H1 (cell line): ENCODE measurements at places on chromosomes 5 and 9.

- H3K36me3 ChIP-seq, result 0 out of 2 replicates have a peak, but pooled peaks cover 2% of the 10 kb centered on the region
- H3K27me3 ChIP-seq, result no peaks in the 10 kb centered on the region
- no peak overlapping the region for H3K4me3 ChIP-seq
- H3K4me1 ChIP-seq, result no peaks in the 10 kb centered on the region
- no peak overlapping the region for H3K27ac ChIP-seq
Observed at GRCh38 chr5:172064766-172065165, 58.3 kb upstream of the FBXW11 start.

DNA sequence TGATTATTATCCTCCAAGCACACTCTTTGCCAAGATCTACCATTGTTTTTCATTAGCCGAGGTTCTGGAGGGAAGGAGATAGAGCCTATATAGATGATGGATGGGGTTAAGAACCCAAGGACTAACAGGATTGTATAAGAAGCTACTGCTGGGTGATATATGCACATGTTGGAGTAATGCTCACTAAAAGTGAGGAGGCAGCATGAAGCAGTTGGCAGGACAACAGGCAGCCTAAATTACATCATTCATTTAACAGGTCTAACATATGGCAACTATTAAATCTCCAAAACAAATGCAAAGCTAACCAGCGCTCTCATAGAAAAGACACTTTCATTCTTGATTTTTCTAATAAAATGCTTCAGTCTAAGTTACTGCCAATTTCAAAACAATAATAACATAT lies 293.2 kb downstream of the EPB41L4A start:
- no peak overlapping the region for H3K27ac ChIP-seq
- no peak for DNase-seq

- no peak overlapping the region for H3K27ac ChIP-seq
- no peaks in the 10 kb centered on the region for H3K36me3 ChIP-seq
- no peaks in the 10 kb centered on the region for H3K27me3 ChIP-seq
- no peak for DNase-seq
Observed at GRCh38 chr5:9071524-9071923, 474.4 kb downstream of the SEMA5A start.

- H3K27me3 ChIP-seq, result no peaks in the 10 kb centered on the region
- no peaks in the 10 kb centered on the region for H3K4me1 ChIP-seq
- H3K4me3 ChIP-seq, result no peak overlapping the region
- no peaks in the 10 kb centered on the region for H3K36me3 ChIP-seq
- DNase-seq, result no peak
Observed at GRCh38 chr5:133885566-133885965, 82.9 kb downstream of the C5orf15 start.

DNA sequence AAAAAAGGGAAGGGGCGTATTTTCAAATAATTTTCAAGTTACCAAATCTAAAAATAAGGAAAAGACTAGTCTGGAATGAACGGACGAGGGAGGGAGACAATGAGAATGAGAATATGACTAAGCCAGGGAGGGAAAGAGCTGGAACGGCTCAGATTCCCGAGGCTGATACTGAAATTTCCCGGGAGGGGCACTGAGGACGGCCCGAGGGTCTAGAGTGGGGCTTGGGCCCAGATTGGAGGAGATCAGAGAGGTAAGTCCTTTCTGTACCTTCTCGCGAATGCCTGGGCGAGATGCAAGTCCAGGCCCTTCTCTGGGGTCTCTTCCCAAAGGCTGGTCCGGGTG lies 3.4 kb upstream of the CCIN start:
- no peaks in the 10 kb centered on the region for H3K27me3 ChIP-seq
- no peaks in the 10 kb centered on the region for H3K36me3 ChIP-seq
- H3K4me3 ChIP-seq, result no peak overlapping the region
- peaks cover 21% of the 10 kb centered on the region for H3K4me1 ChIP-seq
- H3K27ac ChIP-seq, result no peak overlapping the region
- DNase-seq, result no peak

- H3K27me3 ChIP-seq, result no peaks in the 10 kb centered on the region
- H3K4me1 ChIP-seq, result no peaks in the 10 kb centered on the region
- no peak for DNase-seq
- H3K4me3 ChIP-seq, result no peak overlapping the region
Observed at GRCh38 chr5:180154821-180155364, 54.1 kb downstream of the RASGEF1C start.

DNA sequence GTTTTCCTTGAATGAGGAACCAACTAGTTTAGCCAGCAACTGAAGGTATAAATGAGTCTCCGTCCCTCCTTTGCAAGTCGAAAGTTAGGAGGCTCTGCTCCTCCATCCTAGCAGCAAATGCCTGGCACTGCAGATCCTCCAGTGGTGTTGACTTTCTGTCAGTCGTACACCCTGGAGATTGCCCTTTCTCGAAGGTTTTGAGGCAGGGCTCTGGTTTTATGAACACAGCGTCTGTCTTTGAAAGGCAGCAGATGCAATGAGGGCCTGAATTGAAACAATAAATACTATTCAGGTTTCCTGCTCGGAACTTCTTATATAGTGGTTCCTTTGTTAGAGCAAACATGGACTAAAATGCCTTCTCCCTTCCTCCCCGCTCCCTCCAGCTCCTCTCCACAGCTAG lies 284.0 kb downstream of the TMEM38B start:
- H3K4me3 ChIP-seq, result no peak overlapping the region
- no peak overlapping the region for H3K27ac ChIP-seq
- no peak for DNase-seq
- no peaks in the 10 kb centered on the region for H3K36me3 ChIP-seq

- H3K27ac ChIP-seq, result no peak overlapping the region
- no peaks in the 10 kb centered on the region for H3K36me3 ChIP-seq
- no peaks in the 10 kb centered on the region for H3K27me3 ChIP-seq
Observed at GRCh38 chr5:179323026-179323870, 22.0 kb downstream of the ADAMTS2 start.

DNA sequence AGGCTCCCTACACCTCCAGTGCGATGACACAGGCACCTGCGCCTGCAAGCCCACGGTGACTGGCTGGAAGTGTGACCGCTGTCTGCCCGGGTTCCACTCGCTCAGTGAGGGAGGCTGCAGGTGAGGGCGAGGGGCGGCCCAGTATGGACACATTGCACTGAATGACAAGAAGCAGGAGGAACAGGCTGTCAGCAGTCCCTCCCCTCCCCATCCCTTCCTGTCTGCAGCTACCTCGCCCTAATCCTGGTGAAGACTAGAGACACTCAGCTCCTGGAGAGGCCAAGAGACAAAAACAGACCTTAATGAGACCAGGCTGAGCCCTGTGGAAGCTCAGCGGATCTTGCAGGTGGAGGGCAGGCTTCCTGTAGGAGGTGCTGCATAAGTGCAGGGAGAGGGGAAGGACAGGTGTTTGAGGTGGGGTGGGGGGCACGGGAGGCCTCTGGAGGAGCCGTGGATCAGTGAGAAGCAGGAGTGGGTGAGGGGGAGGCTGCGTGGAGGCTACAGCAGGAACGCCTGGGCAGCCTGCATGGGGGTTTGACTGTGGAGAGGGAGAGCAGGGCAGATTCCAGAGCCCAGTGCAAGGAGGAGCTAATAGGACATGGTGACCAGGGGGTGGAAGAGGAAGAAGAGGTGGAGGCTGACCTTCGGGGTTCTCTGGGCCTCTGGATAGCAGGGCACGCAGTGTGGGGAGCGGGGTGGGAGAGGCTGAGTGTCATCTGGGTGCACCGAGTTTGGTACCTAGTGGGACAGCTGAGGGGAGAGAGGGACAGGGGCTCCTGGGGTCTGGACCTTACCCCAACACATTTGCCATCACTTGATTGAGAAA lies 30.4 kb downstream of the LAMC3 start:
- no peaks in the 10 kb centered on the region for H3K36me3 ChIP-seq
- no peaks in the 10 kb centered on the region for H3K27me3 ChIP-seq
- no peak overlapping the region for H3K27ac ChIP-seq
- H3K4me1 ChIP-seq, result no peaks in the 10 kb centered on the region
- no peak overlapping the region for H3K4me3 ChIP-seq

- DNase-seq, result no peak
- H3K4me1 ChIP-seq, result peaks cover 17% of the 10 kb centered on the region
- H3K27me3 ChIP-seq, result peaks cover 34% of the 10 kb centered on the region
- H3K36me3 ChIP-seq, result no peaks in the 10 kb centered on the region
- H3K4me3 ChIP-seq, result no peak overlapping the region; the same call in 1 of the 2 replicates
- no peak overlapping the region for H3K27ac ChIP-seq
Observed at GRCh38 chr5:51376509-51376908, 6.7 kb upstream of the ISL1 start.

GRCh38 chr5:89948977-89949376 lies 460.6 kb downstream of the CETN3 start:
- no peaks in the 10 kb centered on the region for H3K27me3 ChIP-seq
- no peak for DNase-seq
- H3K27ac ChIP-seq, result no peak overlapping the region
- no peaks in the 10 kb centered on the region for H3K36me3 ChIP-seq

DNA sequence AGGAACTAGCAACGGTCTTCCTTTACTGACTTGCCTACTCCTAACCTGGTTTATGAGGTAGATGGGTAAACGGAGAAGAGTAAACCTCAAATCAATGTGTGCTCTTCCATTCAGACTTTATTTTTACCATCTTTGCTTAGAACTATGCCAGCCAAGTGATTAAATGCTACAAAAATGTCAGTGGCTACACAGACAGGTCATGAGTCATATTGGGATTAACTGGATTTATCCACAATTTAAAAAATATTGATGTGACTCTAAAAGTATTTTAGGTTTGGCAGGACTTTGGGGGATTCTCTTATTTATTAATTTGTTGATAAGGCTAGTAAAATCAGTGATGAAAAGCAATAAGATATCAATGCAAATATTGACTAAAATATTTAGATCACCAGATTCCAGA lies 275.0 kb downstream of the PLK2 start:
- no peak overlapping the region for H3K4me3 ChIP-seq
- H3K27ac ChIP-seq, result no peak overlapping the region
- H3K36me3 ChIP-seq, result no peaks in the 10 kb centered on the region
- H3K4me1 ChIP-seq, result no peaks in the 10 kb centered on the region
- H3K27me3 ChIP-seq, result no peaks in the 10 kb centered on the region

DNA sequence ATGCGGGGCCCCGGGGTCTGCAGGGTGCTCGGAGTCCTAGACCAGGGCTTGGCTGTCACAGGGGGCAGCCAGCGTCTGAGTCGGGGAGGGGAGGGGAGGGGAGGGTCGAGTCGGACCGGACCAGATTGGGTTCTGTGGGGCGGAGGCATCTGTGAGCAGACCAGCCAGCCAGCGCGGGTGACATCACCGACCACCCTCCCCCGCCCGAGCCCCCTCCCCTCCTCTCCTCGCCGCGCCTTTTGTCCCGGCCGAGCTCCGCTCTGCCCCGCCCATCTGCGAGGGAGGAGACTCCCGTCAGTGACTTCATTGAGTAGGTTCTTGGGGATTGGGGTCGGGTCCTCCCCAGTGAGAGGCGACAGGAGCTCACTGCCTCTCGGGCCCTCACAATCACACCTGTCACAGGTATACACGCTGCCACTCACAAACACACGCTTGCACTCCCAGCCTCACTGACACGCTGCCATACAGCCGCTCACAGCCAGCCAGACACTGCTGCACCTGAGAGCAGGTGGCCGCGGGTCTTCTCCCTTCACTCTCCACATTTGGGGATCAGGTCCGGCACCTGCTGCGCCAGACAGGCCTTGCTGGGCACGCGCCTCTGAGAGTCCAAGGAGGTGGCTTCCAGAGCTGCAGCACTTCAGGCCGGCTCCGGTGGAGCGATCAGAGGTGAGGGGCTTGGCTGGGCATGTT lies 546 bp downstream of the DNAJB5 start:
- no peaks in the 10 kb centered on the region for H3K36me3 ChIP-seq
- H3K27me3 ChIP-seq, result no peaks in the 10 kb centered on the region
- H3K4me1 ChIP-seq, result peaks cover 18% of the 10 kb centered on the region
- DNase-seq, result no peak
- peak overlapping the region; percentile 81 for H3K4me3 ChIP-seq

DNA sequence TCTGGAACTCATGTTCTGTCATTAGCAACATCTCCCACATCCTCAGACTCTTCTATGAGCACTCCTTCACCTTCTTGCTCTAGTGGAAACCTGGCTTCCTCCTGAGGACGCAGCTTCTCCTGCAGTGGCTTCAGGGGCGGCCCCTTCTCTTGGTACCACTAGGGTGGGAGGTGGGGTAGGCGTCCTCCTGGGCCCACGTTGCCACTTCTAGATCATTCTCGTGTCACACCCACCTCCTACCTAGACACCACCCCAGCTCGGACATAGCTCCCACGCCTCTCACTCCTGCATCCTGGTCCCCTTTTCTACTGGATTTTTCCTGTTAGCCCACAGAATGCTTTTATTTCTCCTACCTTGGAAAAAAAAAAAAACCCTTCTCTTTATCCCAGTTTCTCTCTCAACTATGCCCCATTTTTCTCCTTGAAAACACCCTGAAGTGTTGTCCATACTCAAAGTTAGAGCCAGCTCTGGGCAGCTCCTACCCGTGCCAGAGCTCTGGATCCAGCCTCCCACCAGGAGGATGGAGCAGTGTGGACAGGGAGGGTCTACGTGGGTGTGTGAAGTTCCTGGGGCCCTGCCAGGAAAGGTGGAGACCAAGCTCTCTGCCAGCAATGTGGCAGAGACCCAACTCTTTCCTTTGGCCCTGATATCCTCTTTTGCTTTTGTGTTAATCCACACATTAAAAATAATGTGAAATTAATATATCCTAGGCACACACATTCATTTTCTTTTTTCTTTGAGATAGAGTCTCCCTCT lies 179.2 kb downstream of the HSPA4 start:
- H3K27ac ChIP-seq, result no peak overlapping the region
- H3K27me3 ChIP-seq, result no peaks in the 10 kb centered on the region
- H3K4me1 ChIP-seq, result no peaks in the 10 kb centered on the region
- no peak for DNase-seq

- H3K4me1 ChIP-seq, result no peaks in the 10 kb centered on the region
- no peaks in the 10 kb centered on the region for H3K36me3 ChIP-seq
- no peak overlapping the region for H3K27ac ChIP-seq
- H3K27me3 ChIP-seq, result no peaks in the 10 kb centered on the region
Observed at GRCh38 chr5:120843390-120843980, 379.4 kb downstream of the PRR16 start.

DNA sequence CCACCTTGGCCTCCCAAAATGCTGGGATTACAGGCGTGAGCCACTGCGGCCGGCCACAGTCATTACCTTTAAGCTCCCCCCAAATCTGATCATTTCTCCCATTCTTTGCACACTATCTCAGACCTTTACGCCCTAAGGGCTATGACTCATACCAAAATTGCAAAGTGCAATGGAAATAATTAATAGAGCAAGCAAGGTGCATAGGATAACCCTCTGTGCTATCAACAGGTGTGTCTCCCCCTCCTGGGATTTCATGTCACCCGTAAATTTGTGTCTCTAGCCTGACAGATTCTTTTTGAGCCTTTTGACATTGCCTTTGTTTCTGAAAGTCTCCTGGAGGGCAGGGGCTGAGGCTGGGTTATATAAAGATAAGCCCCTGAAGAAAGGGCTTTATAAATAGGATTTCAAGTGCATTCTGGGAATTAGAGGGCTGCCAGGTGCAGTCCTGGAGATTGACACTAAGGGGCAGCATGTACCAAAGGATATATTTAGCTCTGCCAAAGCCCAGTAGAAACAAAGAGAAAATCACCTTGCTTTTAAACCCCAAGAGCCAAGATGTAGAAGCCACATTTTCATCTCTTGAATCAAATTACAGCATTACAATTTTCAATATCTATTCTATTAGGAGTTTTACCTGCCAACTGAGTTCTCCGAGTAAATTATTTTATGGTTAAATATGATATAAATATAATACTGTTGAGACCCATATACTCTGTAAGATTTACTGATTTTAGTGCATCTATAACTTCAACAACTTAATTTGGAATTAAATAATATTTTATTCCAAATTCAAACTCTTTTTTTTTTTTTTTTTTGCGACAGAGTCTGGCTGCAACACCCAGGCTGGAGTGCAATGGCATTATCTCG lies 18.2 kb downstream of the S100Z start:
- no peaks in the 10 kb centered on the region for H3K27me3 ChIP-seq
- H3K36me3 ChIP-seq, result no peaks in the 10 kb centered on the region
- H3K27ac ChIP-seq, result no peak overlapping the region
